Activated CD8-positive, alpha-beta T cell treated with anti-CD3 and anti-CD28 coated beads for 36 hours (primary cell): ENCODE measurements at places on chromosomes 5 and 9. TPM values are rescaled to one million over a fixed set of nuclear protein-coding genes. Genes with fewer than 3 reads are reported as not detected.

- peak; percentile 50 for DNase-seq
Observed at GRCh38 chr9:97501177-97501971, at the start of gene TMOD1. Gene TMOD1, plus strand, starts transcription at chr9:97501666. Its CDS starts 22,523 bp downstream, at chr9:97524189.

GRCh38 chr5:77423022-77423750, 68.9 kb downstream of the WDR41 start:
- DNase-seq, result no peak

DNA sequence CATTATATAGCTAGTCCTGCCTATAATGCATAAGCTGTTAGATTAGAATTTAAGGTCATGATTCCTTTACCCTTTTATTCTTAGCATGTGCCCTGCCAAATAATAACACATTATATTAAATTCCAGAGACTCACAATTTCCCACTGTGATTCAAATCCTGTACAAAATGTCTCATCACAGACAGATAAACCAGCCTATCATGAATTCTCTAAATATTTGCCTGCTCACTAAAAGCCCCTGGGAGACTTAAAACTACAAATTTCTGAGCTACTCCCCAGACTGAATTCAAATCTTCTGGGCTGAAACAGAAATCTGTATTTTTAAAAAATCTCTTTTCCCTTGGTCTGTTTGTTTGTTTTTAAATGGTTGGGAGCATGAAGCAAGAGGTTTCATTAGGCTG, 32.7 kb downstream of the GAPT start:
- DNase-seq, result no peak

DNA sequence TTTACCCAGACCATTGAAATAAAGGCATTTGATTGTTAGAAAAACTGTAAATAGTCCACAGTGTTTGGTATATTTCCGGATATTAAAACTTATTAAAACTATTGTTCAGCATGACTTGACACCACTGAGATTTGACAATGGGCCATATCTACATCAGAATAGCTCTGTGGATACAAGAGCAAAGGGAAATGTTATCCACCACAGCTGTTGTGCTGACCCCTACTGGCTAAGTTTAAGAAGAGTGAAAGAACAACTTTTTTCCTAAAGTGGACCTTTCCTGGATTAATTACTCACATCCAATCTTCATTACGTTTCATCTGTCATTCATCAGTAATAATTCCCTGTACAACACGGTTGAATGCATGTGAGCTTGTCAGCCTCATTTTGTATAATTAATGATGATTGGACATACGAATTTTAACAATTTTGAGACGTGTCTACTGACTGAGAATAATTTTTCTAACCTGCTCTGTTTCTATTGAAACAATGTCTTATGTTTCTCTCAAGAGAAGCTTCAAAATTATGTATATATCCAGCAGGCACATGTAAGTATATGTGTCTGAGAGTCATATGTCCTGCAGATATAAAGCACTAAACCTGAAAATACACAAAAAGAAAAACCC, 1952.6 kb downstream of the MAT2B start:
- DNase-seq, result no peak

GRCh38 chr5:16603701-16604100, 13.1 kb downstream of the RETREG1 start:
- no peak for DNase-seq

DNA sequence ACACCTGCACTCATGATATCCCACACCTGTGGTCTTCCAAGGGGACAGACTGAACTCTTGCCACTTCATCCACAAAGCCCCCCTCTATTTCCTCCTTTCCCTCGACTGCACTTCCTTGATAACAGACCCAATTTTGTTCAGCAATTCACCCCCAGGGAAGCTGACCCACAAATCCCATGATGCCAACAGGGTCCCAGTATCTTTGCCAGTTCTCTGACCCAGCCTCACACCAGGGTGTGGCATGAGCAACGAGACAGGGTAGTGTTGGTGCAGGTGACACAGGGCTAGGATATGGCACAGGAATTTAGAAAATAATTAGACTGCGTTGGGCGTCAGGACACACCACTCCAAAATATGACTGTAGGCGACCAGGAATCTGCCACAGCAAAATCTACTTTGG, 30.2 kb upstream of the KCNIP1 start:
- DNase-seq, result no peak

- no peak for DNase-seq
Observed at GRCh38 chr5:93831449-93831848, 90.0 kb upstream of the POU5F2 start.

DNA sequence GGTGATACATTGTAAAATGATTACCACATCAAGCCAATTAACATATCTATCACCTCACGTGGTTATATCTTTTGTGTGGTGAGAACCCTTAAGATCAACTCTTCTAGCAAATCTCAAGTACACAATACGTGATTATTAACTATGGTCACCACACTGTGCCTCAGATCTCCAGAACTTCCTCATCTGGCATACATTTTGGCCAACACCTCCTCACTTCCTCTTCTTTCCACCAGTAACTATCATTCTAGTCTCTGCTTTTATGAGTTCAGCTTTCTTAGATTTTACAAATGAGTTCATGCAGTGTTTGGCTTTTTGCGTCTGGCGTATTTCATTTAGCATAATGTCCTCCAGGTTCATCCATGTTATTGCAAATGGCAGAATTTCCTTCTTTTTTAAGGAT, 35.8 kb downstream of the PRKACG start:
- no peak for DNase-seq

DNA sequence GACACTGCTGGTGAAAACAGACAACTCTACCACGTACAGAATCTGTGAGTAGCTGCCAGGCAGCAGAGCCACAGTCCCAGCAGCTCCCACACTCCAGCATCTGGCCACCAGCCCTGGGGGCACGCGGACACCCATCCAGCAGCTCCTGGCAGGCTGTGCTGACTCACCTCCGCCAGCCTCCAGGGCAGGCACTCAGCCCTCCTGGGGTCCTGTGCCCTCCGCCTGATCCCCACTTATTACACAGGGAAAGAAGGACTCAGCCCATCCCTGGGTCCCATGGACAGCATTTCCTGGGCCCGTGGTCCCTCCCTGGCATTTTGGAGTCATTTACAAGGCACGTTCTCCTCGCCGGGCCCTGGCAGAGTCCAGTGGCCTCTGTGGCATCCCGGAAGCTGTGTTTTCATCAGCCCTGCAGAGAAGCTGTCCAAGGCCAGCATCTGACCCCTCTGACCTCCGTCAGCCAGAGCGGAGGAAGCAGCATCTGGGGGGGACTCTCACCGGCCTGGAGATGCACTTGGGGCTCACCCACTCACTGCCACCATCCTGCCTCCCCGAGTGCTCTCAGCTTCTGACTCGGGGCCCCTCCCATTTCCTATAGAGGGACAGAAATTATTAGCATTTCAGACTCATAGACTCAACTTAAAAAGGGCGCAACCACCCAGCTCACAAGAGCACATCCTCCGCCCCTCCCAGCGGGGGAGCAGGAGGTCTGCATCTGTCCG, 21.6 kb downstream of the PAEP start:
- no peak for DNase-seq

DNA sequence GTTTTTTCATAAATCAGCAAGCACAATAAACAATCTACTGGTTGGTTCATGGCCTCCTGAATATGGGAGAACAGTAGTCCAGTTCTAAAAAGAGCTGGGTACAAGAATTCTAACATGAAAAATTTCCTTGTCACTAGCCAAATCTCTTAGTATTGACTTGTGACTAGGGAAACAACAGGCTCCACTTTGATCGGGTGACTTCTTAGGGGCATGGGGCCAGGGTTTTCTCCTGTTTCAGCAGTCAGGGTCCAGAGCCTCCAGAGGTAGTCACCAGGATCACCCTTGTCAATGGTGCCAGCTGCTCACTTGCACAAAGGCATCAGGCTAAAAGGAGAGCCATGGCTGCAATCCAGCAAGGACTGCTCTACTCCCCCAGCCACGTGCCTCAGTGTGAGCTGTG, 38.1 kb downstream of the LPAR1 start:
- no peak for DNase-seq

GRCh38 chr5:172163346-172163745, 24.7 kb downstream of the STK10 start:
- DNase-seq, result no peak

GRCh38 chr5:13585324-13585723, 359.2 kb downstream of the DNAH5 start:
- DNase-seq, result no peak

DNA sequence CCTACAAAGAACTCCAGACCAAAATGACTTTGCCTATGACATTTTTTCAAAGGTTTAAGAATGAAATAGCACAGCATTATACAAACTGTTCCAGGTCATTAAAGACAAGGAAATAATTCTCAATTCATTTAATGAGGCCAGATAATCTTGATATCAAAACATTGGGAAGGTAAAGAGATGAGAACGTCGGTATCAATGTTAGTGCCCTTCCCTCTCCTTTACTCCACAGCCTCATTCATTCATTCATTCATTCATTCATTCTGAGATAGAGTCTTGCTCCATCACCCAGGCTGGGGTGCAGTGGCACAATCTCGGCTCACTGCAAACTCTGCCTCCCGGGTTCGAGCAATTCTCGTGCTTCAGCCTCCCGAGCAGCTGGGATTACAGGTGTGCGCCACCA, 64.0 kb downstream of the NACC2 start:
- DNase-seq, result no peak

- no peak for DNase-seq
Observed at GRCh38 chr5:15255576-15255975, 244.4 kb upstream of the FBXL7 start.

DNA sequence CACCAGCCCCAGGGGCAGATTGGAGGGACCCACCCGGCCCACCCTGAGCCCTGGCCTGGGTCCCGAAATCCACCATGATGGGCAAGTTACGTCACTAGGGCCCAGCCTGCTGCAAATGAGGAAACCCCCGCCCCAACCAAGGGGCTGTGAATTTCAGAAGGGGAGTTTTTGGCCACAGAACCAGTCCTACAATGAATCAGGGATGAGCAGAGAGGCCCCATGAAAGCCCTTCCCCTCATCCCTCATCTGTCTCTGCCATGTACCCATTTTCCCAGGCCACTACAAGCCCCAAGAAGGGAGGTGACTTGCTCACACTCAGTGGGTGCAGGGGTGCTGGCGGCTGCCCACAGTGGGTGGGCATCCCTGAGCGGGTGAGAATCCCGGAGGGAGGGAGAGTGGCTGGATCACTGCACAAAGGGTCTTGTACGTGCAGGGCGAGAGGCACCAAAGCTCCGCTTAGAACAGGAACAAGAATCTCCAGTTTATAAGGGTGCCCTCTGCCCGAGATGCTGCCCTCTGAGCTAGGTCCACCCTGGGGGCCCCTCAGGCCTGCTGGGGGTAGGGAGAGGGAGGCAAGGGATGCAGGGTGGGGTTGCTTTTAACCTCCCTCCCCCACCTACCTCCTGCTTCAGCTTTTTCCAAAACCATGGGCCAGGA, 10.4 kb upstream of the TCF7 start:
- peak; percentile 68 for DNase-seq

- peak; percentile 95 for DNase-seq
Observed at GRCh38 chr5:111254613-111255012, 30.4 kb downstream of the CAMK4 start.

DNA sequence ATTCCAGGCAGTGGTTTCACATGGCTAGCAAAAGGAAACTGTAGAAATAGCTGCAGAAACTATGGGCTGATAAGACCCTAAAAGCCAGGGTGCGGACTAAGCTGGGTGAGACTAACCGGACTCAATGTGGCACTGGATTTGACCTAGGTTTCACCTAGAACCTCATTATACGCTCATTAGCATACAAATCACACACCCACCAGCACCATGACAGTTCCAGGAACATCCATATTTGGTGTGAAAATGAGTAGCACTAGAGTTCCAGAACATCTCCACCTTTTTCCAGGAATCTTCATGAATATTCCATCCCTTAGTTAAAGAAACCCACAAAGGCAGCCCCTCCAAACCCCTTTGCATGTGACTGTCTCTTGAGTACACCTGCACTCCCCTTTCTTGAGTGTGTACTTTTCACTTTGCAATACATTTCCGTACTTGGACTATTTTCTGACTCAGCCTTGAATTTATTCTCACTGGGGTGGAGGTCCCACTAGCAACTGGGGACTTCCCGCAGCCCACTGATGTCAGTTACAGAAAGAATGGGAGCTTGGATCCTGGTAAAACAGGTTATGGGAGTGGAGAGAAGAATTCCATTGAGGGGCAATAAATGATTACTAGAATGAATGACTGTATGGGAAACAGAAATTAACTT, 58.0 kb upstream of the SPATA31C2 start:
- DNase-seq, result no peak

DNA sequence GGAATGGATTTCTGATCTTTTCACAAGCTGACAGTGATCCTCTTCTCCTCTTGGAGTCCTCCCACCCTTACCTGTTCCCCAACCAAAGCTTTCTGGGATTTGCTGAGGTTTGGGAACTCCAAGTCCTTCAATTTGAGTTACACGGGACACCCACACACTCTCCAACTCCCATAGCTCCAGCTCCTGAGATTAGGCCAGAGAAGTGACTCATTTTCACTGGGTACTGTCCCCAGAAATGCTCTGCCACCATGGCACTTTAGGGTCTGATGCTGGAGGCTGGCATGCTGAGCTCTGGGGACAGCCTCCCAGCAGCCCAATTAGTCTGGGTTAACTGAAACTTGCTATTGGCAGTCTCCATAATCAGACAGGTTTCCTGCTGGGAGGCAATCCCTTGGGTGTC, 14.0 kb upstream of the HRCT1 start:
- no peak for DNase-seq

DNA sequence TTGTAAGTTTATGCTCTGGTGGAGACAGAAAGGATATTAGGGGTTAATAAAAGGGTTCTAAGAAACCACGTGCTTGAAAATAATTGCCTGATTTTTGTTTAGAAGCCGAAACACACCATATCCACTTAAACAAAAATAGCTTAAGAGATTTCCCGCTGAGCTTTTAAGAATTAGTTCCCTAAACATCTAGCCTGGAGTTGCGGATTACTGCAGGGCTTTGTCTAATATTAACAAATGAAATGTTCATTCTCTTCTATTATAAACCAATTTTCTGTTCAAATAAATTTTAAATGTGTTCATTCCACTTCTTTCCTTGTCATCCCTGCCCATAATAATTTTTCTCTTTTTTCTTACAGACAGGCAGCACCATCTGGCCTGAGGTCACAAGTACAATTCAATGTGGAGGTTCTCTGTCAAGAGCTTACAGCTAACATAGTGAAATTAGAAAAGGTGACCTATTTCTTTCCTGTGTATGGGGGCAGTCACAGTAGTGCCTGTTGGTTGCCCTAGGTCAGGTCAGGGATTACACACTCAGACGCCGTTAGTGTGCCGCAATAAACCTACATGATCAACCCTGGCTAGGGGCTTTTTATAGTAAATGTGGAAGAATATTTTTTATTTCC, 65.3 kb downstream of the GRAMD2B start:
- DNase-seq, result no peak

The OTP gene
- not detected for total RNA-seq

The THOC3 gene
- 67.3 TPM for total RNA-seq

The NUDT12 gene
- total RNA-seq, result 3.0 TPM

The TAF1L gene
- total RNA-seq, result not detected

The ST8SIA4 gene
- total RNA-seq, result 31.6 TPM

The OBP2B gene
- total RNA-seq, result not detected

The COL23A1 gene
- total RNA-seq, result not detected

The CAMK2A gene
- not detected for total RNA-seq
